ENCODE measurements at places on chromosomes 6 and 20.

- peak; percentile 72 for DNase-seq
Observed at GRCh38 chr6:32244270-32244669, 20.4 kb upstream of the NOTCH4 start.

DNA sequence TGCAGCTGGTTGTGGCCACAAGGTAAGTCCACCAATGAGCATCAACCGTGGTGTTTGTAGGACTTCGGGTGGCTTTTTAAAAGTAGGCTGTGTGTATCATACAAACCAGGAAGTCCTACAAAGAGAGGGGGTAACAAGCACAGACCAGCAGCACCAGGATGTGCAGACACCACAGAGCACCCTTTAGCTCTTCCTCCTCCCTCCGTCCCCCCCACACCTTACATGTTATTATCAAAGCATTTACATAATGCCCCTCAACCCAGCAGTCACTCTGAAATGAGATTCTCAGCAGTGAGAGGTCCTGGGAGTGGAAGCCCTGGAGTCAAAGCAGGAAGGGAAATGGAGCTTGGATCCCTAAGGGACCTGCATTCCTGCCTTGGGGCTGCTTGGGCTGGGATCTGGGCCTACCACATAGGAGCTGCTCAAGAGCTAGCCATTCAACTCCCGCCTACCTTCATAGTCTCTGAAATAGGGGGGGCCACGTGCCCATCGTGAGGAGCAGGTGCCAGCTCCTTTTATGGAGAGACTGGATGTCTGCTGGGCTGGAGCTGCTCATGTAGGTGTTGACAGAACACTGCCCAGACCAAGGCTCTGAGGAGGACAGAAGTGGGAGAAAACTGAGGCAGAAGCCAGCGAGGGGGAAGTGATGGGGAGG is 90.6 kb downstream of the PSMB1 start:
- DNase-seq, result no peak

GRCh38 chr6:129135451-129135850 is 252.5 kb downstream of the LAMA2 start:
- DNase-seq, result no peak

- DNase-seq, result peak; percentile 37
Observed at GRCh38 chr6:89724981-89725380, 86.4 kb upstream of the LYRM2 start.

GRCh38 chr6:1657116-1657770 is 47.5 kb downstream of the FOXC1 start:
- peak; percentile 46 for DNase-seq

GRCh38 chr6:136235233-136235564 is 14.9 kb downstream of the MTFR2 start:
- DNase-seq, result no peak

GRCh38 chr20:44732327-44732726 is 13.3 kb upstream of the KCNK15 start:
- DNase-seq, result no peak

GRCh38 chr6:19757036-19757435 is 80.1 kb upstream of the ID4 start:
- no peak for DNase-seq

- no peak for DNase-seq
Observed at GRCh38 chr6:91106083-91106482, 519.2 kb upstream of the MAP3K7 start.

DNA sequence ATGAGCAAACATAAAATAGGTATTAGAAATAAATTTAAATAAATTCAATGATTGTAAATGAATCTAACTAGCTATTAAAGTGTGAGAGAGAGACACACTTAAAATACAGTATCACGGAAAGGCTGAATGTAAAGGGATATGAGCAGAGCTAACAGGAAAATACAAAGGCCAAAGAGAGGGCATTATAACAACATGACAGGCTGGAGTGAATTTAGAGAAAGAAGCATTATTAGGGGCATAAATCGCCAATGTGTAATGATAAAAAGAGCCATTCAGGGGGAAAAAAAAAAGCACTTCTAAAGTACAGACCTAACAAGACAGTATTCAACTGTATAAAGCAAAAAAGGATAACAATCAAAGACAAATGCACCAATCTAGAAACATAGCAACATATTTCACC is 28.1 kb downstream of the DACT2 start:
- no peak for DNase-seq

DNA sequence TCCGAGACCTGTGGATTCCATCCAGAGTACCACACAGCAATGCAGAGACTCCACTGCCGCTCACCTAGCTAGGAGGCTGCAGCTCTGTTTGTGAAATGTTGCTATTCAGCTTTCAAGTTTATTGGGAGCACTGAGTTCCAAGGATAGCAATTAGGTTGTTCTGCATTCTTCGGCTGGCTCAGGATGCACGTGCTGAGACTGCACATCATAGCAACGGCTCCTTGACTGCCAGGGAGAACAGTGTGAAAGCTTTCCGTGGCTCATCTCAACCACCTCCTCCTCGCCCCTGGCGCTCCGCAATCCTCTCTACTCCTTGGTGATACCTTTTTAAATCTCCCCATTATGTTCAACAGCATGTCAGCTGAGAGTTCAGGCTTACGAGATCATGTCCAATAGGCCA is 116.6 kb downstream of the TSHZ2 start:
- DNase-seq, result no peak

DNA sequence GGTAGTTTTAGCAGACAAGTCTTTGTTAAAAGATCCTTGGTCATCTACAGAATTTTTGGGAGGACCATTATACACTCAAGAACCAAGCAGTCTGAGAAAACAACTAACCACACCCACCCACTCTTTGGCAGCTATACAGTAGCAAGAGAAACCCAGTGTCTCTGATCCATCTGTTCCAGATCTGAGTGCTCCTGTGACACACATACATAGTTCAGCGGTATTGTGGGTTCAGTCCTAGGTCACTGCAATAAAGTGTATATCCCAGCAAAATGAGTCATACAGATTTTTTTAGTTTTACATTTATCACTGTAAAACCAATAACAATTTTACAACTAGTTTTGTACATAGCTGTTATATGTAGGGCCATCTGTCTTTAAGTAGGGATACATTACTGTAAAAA is 47.4 kb upstream of the PAK5 start:
- DNase-seq, result no peak

DNA sequence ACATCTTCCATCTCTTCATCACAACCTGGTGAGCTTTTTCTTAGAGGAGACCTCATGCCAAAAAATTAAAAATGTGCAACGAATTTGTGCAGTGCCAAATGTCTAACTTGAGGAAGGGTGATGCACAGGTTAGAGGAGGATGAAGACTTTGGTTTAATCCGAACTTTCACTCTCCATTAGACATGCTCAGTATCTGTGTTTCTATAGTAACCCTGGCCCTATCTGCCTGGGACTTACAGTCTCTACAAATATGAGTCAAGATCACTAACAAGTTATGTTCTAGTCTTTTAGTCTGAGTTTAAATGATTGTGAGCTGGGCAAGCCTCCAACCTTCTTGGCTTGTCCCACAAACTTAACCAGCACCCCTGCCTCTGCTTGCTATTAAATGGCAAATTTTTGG is 377.0 kb downstream of the BMP2 start:
- DNase-seq, result no peak

DNA sequence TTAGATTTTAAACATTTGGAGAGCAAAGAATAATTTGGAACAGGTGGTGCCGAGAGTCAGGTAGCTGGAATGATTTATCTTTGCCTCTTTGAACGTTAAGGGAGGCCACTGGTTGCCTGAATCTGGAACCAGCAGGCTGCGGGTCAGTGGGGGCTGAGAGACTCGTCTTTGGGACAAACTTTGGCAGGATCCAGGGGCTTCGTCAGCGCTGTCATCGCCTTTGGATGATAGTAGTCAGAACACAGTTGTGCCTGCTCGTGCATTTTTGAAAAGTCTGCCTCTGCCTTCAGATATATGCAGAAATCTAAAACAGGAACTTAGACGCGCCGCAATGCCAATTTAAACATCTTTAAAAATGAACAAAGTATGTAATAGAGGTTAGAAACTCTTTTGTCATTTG is 5.0 kb downstream of the EYA2 start:
- no peak for DNase-seq

GRCh38 chr6:125814481-125814880 is 23.7 kb downstream of the NCOA7 start:
- DNase-seq, result no peak

- no peak for DNase-seq
Observed at GRCh38 chr6:151317103-151317994, 74.0 kb downstream of the ZBTB2 start.

DNA sequence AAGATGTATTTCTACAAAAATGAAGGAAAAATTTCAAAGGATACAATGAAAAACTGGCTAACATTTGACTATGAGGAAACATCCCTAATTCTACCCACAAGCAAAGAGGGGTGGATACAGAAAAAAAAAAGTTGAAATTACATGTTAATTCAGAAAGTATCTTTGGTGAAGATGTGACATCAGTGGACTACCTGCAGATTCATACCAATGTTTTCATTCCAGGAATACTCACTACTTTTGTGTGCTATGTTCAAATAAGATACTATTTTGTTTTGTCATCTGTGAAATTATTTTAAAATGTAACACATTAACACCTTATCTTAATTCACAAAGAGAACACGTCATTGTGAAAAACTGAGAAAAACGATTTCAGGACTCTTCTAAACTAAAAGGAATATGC is 159.3 kb upstream of the SHLD1 start:
- no peak for DNase-seq

- DNase-seq, result peak; percentile 56
Observed at GRCh38 chr6:32974016-32974333, 5.6 kb downstream of the BRD2 start.

DNA sequence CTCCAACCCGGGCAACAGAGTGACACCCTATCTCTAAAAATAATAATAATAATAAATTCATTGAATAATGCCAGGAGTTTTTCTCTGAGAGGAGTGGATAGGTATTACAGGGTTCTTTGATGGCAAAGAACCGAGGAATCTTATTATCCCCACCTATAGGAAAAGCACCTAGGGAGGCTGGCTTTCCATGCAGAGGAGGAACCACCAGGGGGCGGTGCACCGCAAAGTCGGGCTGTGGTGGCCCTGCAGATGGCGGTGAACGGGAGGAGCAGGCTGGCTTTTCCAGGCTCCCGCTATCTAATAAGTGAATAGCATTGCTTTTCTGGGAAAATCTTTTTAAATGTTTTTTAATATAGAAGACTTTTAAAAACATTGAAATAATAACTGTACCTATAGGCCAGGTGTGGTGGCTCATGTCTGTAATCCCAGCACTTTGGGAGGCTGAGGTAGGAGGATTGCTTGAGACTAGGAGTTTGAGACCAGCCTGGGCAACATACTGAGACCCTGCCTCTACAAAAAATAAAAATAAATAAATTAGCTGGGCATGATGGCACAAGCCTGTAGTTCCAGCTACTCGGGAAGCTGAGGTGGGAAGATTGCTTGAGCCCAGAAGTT is 864.2 kb downstream of the KIF16B start:
- DNase-seq, result peak; percentile 23

GRCh38 chr20:62501801-62502495 is 26.2 kb upstream of the GATA5 start:
- DNase-seq, result no peak

- DNase-seq, result peak; percentile 62
Observed at GRCh38 chr20:2652724-2653555, 508 bp downstream of the NOP56 start.

GRCh38 chr20:14859627-14860026 is 522.2 kb upstream of the FLRT3 start:
- DNase-seq, result no peak

DNA sequence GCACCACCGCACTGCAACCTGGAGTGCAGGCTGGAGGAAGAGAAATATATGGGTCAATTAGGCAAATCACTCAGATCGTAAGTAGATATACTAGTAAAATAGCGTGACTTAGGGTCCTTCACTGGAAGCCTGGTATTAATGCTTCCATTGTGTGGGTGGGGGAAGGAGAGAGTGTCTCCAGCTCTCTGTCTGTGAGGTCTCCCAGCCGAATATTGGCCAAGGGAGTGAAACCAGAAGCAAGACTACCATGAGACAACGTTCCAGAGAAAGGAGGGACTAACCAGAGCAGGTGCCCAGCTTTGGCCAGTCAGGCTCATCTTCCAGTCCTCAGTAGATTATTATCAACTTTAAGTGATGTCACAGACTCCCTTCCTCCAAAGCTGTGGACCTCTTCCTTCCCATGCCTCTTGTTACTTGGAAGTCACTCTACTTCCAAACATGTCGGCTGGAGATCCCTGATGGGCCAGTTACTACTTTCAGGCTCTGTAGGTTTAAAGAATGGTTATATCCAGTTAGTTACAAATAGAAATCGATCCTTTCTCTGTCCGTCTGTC is 28.8 kb downstream of the MTHFD1L start:
- DNase-seq, result peak; percentile 24

GRCh38 chr6:80547827-80548226 is 441.4 kb downstream of the BCKDHB start:
- no peak for DNase-seq

DNA sequence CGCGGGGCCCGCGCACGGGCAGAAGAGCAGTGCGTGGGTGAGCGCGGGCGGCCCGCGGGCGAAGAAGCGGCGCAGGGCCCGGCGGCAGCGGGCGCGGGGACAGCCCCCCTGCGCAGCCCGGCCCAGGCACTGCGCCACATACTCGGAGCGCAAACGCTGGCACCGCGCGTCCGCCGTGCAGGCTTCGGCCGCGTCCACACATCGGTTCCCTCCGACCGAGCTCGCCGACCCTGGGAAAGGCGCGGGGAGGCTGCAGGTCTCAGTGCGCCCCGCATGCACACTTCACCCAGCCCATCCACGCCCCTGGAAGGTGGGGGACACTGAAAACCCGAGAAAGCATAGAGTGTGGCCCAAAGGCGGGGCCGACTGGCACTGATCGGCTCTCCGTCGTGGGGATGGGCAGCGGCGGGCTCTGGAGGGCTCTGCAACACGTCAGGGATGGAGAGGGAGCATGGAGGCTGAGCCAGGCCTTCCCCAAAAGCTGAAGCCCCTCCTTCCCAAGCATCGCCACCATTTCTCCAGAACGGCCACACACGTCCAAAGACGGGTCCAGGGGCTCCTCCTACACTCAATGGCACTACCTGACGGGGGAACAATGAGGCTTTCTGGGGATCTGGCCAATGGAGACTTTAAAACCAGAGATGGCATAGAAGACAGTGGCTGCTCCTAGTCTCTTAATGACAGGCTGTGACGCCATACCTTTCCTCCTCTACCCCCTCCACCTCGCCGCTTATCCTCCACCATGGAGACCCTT is 2.0 kb downstream of the GFRA4 start:
- DNase-seq, result no peak

- peak; percentile 65 for DNase-seq
Observed at GRCh38 chr6:42045538-42046460, 4.5 kb upstream of the TAF8 start.

GRCh38 chr6:163986313-163986712 is 571.8 kb downstream of the QKI start:
- no peak for DNase-seq

- peak; percentile 69 for DNase-seq
Observed at GRCh38 chr6:29071831-29072723, 15.0 kb downstream of the OR2B3 start.

GRCh38 chr6:124987291-124987690 is 25.1 kb downstream of the RNF217 start:
- DNase-seq, result no peak
